ENCODE measurements at places on chromosomes 2 and 18. TPM values are rescaled to one million over a fixed set of nuclear protein-coding genes. Genes with fewer than 3 reads are reported as not detected.

The SKOR2 gene
- not detected for total RNA-seq

The IL36RN gene
- not detected for total RNA-seq

The TBR1 gene
- not detected for total RNA-seq

The CFC1 gene
- not detected for total RNA-seq

The GRHL1 gene
- 0.94 TPM for total RNA-seq

The OR6B2 gene
- not detected for total RNA-seq

The C2orf66 gene
- total RNA-seq, result not detected

The MYOM1 gene
- 0.05 TPM for total RNA-seq

The MARS2 gene
- total RNA-seq, result 6.6 TPM

The GALR1 gene
- not detected for total RNA-seq

The CPO gene
- not detected for total RNA-seq

The ADAM23 gene
- total RNA-seq, result 5.0 TPM

The SAG gene
- total RNA-seq, result not detected

The CHST9 gene
- total RNA-seq, result not detected

The REEP1 gene
- 0.40 TPM for total RNA-seq

The CREG2 gene
- total RNA-seq, result 0.27 TPM

The KCNK3 gene
- total RNA-seq, result not detected

The CRIM1 gene
- total RNA-seq, result 620 TPM

The GCG gene
- not detected for total RNA-seq

The HRH4 gene
- total RNA-seq, result not detected

The MAP3K19 gene
- total RNA-seq, result not detected

The MROH2A gene
- not detected for total RNA-seq

The REG1B gene
- total RNA-seq, result not detected

The GREB1L gene
- total RNA-seq, result 3.1 TPM

The OXER1 gene
- not detected for total RNA-seq

All from mammary microvascular endothelial cell (primary cell).